ENCODE measurements at places on chromosomes 1 and 21. TPM values are rescaled to one million over a fixed set of nuclear protein-coding genes. Genes with fewer than 3 reads are reported as not detected.

RAP1GAP gene
- 2.1 TPM for total RNA-seq

KCNN3 gene
- 0.18 TPM for total RNA-seq

EVA1B gene
- total RNA-seq: 2.7 TPM

AK5 gene
- total RNA-seq: 9.9 TPM

MINDY1 gene
- total RNA-seq: 20.3 TPM

MFSD2A gene
- total RNA-seq: 12.8 TPM

PRR9 gene
- not detected for total RNA-seq

MX2 gene
- 40.4 TPM for total RNA-seq

FMO2 gene
- total RNA-seq: not detected

GPR153 gene
- total RNA-seq: 0.25 TPM

ARHGEF19 gene
- 6.5 TPM for total RNA-seq

ASPM gene
- 47.8 TPM for total RNA-seq

ACOT11 gene
- total RNA-seq: 2.0 TPM

PLXNA2 gene
- total RNA-seq: not detected

FCRL1 gene
- not detected for total RNA-seq

CRNN gene
- total RNA-seq: not detected

NUDT4B gene
- total RNA-seq: 0.41 TPM

ATP13A2 gene
- 30.7 TPM for total RNA-seq

CRP gene
- not detected for total RNA-seq

KIF2C gene
- 119 TPM for total RNA-seq

SERTAD4 gene
- not detected for total RNA-seq

RAB13 gene
- 19.0 TPM for total RNA-seq

LYPD8 gene
- total RNA-seq: not detected

GNAT2 gene
- 0.64 TPM for total RNA-seq

CLCNKA gene
- not detected for total RNA-seq

MYOC gene
- total RNA-seq: not detected

IRF6 gene
- total RNA-seq: 0.14 TPM

NCMAP gene
- not detected for total RNA-seq

UBASH3A gene
- 37.3 TPM for total RNA-seq

SYTL1 gene
- 21.4 TPM for total RNA-seq

TEDDM1 gene
- not detected for total RNA-seq

REN gene
- not detected for total RNA-seq

F3 gene
- 0.07 TPM for total RNA-seq

ATP1A2 gene
- not detected for total RNA-seq

MAGI3 gene
- 6.4 TPM for total RNA-seq

L1TD1 gene
- total RNA-seq: 0.09 TPM

HCN3 gene
- total RNA-seq: 1.9 TPM

C4BPA gene
- not detected for total RNA-seq

KLHDC7A gene
- total RNA-seq: not detected

HMGCS2 gene
- not detected for total RNA-seq

HFM1 gene
- total RNA-seq: not detected

NBPF3 gene
- 8.5 TPM for total RNA-seq

SUSD4 gene
- total RNA-seq: 1.9 TPM

CA6 gene
- total RNA-seq: not detected

RXFP4 gene
- total RNA-seq: not detected

KCNK2 gene
- not detected for total RNA-seq

TMEM52 gene
- 0.88 TPM for total RNA-seq

FCGR3B gene
- total RNA-seq: not detected

EDARADD gene
- total RNA-seq: 4.5 TPM

PADI4 gene
- total RNA-seq: 0.30 TPM

OR2M4 gene
- total RNA-seq: not detected

CCDC18 gene
- total RNA-seq: 18.8 TPM

ARID1A gene
- total RNA-seq: 112 TPM

Data from activated CD4-positive, alpha-beta T cell treated with anti-CD3 and anti-CD28 coated beads for 36 hours (primary cell).